ENCODE measurements at places on chromosomes 3 and 15.

GRCh38 chr3:150240891-150241290, 167.2 kb upstream of the TSC22D2 start:
- H3K27ac ChIP-seq: no peak overlapping the region
- H3K4me1 ChIP-seq: no peaks in the 10 kb centered on the region
- DNase-seq: peak; percentile 42

GRCh38 chr3:160801386-160802118, 45.5 kb downstream of the PPM1L start:
- no peak overlapping the region for H3K27ac ChIP-seq
- no peaks in the 10 kb centered on the region for H3K36me3 ChIP-seq
- no peak for DNase-seq
- H3K4me1 ChIP-seq: peaks cover 2% of the 10 kb centered on the region

DNA sequence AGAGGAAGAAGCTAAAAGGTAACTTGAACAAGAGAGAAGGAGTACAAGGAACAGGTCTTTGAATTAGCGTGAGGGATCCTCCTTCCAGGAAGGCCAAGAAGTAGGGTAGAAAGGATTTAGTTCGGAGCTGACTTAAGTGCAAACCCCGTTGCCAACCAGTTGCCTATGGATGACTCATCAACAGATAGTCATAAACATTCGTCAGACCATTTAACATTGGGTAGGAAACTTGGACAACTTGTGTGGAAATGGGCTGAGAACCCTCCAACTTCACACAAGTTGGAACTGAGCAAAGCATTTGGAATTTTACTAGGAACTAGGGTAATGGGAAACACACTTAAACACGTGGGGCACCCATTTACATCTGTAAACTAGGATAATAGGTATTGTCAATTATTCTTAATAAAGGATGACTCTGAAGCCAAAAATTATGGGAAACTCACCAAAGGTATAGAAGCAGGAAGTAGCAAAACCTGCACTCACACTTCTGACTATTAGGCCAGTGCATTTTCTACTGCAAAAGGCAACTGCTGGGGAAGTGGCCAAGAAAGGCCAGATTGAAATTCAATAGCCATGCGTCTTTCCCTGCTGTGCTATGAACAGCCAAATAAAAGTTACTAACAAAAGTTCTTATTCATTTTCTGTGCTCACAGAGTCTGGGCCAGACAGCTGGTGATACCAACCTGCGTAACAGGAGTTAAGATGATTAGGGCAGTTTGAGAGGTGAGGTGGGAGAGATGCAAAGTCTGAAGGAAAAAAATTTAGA, 174.5 kb upstream of the TMC3 start:
- H3K27ac ChIP-seq: no peak overlapping the region
- H3K4me1 ChIP-seq: no peaks in the 10 kb centered on the region
- H3K27me3 ChIP-seq: no peaks in the 10 kb centered on the region

DNA sequence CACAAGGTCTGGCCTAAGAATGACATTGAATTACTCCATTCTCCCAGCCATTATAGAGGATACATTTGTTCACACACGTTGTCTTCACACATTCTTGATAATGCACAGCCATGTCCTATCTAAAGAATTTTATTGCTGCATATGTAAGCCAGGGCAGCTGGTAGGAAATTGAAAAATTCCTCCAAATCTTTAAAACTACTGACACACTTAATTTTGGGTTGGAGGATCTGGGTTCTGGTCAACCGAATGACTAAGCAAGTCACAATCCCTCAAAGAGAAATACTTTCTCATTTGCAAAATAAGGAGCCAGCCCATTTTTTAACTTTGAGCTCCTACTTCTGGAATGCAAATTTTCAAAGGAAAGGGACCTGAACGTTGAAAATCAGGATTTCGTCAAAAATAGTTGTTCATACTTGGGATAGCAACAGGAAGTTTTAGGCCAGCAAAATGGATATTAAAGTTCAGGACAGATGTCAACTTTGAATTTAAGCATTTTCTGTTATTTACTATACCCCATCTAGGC, 638.3 kb downstream of the NTRK3 start:
- H3K36me3 ChIP-seq: no peaks in the 10 kb centered on the region
- DNase-seq: peak; percentile 42
- H3K27ac ChIP-seq: no peak overlapping the region
- no peak overlapping the region for H3K4me3 ChIP-seq
- peaks cover 3% of the 10 kb centered on the region for H3K4me1 ChIP-seq
- no peaks in the 10 kb centered on the region for H3K27me3 ChIP-seq

DNA sequence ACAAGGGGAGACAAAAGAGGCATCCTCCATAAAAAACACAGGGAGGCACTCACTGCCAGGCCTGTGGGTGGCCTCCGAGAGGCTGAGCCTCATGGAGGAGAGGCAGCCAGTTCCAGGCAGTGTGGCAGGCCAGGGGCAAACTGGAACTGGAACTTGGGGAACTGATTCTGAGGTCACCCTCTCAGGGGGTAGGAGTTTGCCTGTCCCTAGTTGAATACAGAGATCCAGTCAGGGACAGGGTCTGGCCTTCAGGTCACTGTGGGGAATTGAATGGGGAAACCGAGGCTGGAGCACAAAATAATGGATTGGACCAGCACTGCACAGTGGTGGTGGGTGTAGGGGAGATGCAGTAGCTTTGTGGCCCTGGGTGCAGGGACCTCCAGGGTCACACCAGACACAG, 58.7 kb downstream of the TPRA1 start:
- H3K4me1 ChIP-seq: no peaks in the 10 kb centered on the region
- no peak for DNase-seq

DNA sequence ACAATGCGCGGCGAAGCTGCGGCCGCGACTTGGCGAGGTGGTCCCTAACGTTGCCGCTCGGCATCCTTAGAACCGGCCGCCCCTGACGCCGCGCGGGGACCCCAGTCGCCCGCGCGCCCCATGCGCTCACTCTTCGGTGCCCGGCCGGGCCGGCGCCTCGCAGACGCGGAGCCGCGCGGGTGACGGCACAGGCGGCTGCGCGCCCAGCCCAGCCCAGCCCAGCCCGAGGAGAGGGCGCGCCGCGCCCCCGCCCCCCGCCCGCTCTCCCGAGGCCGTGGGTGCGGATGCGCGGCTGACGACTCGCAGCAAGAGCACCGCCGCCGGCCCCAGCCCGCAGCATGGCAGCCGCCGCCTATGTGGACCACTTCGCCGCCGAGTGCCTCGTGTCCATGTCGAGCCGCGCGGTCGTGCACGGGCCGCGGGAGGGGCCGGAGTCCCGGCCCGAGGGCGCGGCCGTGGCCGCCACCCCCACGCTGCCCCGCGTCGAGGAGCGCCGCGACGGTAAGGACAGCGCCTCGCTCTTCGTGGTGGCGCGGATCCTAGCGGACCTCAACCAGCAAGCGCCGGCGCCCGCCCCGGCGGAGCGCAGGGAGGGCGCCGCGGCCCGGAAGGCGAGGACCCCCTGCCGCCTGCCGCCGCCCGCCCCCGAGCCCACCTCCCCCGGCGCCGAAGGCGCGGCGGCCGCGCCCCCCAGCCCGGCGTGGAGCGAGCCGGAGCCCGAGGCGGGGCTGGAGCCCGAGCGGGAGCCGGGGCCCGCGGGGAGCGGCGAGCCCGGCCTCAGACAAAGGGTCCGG, 437 bp downstream of the KLF13 start:
- no peaks in the 10 kb centered on the region for H3K36me3 ChIP-seq
- H3K4me3 ChIP-seq: peak overlapping the region; percentile 60
- H3K4me1 ChIP-seq: peaks cover 3% of the 10 kb centered on the region
- H3K27me3 ChIP-seq: no peaks in the 10 kb centered on the region
- DNase-seq: no peak
- H3K27ac ChIP-seq: peak overlapping the region; percentile 89

- no peaks in the 10 kb centered on the region for H3K4me1 ChIP-seq
- peak; percentile 20 for DNase-seq
- no peaks in the 10 kb centered on the region for H3K27me3 ChIP-seq
Observed at GRCh38 chr3:100606894-100607512, 2.4 kb upstream of the ADGRG7 start.

- H3K27ac ChIP-seq: no peak overlapping the region
- DNase-seq: no peak
- H3K4me1 ChIP-seq: no peaks in the 10 kb centered on the region
- no peaks in the 10 kb centered on the region for H3K27me3 ChIP-seq
Observed at GRCh38 chr3:24596626-24597025, 102.0 kb upstream of the THRB start.

- no peak for DNase-seq
- H3K27ac ChIP-seq: no peak overlapping the region
- H3K27me3 ChIP-seq: no peaks in the 10 kb centered on the region
- H3K4me3 ChIP-seq: no peak overlapping the region
Observed at GRCh38 chr3:160831401-160831800, 75.4 kb downstream of the PPM1L start.

DNA sequence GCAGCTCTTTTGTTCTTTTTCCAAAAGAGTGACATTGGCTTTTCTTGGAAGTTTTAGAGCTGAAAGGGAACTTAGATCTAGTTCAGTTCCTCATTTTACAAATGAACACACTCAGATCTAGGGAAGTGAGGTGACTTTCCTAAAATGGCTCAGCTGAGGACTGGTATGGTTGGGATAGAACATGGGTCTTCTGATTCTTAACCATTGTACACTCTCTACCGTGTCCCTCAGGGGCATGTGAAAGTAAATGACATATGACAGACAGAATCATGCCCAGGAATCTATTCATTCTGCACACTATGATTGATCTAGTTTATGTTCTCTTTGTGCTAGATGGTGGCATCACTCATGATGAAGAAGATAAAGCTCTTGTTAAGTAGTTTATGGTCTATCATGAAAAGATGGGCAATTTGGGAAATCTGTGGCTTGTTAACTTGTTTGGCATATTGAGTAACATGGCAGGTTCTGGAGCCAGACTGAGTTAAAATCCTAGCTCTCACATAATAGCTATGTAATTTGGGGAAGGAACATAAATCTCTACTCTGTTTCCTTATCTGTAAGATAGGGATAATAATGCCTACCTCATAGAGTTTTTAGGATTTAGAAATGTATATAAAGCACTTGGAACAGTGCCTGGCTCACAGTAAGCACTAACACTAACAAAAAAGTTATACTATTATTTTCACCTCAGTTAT, 30.9 kb downstream of the UBE2E1 start:
- no peak overlapping the region for H3K4me3 ChIP-seq
- H3K27ac ChIP-seq: no peak overlapping the region
- no peaks in the 10 kb centered on the region for H3K27me3 ChIP-seq
- DNase-seq: no peak
- H3K36me3 ChIP-seq: no peaks in the 10 kb centered on the region
- H3K4me1 ChIP-seq: peaks cover 8% of the 10 kb centered on the region

- no peaks in the 10 kb centered on the region for H3K4me1 ChIP-seq
- no peak for DNase-seq
Observed at GRCh38 chr3:136346486-136346885, 96.3 kb downstream of the PCCB start.

DNA sequence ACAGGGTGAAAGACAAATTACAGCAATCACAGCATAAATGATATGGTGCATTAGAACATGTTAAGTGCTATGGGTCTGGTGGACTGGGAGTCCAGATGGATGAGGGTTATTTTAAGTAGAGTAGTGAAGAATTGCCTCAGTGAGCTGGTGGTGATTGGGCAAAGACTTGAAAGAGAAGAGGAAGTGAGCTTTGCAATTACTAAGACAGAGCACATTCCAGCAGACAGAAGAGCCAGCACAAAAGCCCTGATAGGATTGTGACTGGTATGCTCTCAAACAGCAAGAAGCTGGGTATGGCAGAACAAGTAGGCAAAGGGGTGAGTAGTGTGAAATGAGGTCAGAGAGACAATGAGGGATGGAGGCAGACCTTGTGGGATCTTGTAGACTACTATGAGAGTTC, 2.1 kb upstream of the ACKR4 start:
- H3K27ac ChIP-seq: no peak overlapping the region
- no peaks in the 10 kb centered on the region for H3K36me3 ChIP-seq
- no peaks in the 10 kb centered on the region for H3K4me1 ChIP-seq
- DNase-seq: peak; percentile 68
- no peak overlapping the region for H3K4me3 ChIP-seq
- no peaks in the 10 kb centered on the region for H3K27me3 ChIP-seq

GRCh38 chr3:46981932-46982471, 2.5 kb downstream of the NBEAL2 start:
- no peaks in the 10 kb centered on the region for H3K36me3 ChIP-seq
- no peak overlapping the region for H3K27ac ChIP-seq
- peak; percentile 84 for DNase-seq
- no peak overlapping the region for H3K4me3 ChIP-seq
- no peaks in the 10 kb centered on the region for H3K27me3 ChIP-seq

DNA sequence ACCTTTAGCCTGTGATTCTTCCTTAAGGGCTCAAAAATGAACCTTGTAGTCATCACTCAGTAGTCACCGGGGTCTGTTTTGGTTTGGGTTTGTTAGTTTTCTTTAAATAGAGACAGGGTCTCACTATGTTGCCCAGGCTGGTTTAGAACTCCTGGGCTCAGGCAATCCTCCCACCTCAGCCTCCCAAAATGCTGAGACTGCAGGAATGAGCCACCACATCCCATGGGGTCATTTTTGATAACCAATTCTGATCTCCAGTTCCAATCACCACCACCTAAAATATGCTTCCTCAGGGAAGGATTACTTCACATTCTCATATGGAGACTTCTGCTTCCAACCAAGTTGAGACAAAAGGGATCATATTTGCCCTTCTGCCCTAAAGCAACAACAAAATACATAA, 22.1 kb downstream of the ATP13A3 start:
- no peak overlapping the region for H3K4me3 ChIP-seq
- no peak for DNase-seq
- no peak overlapping the region for H3K27ac ChIP-seq

GRCh38 chr3:114716916-114717315, 423.1 kb downstream of the TIGIT start:
- no peak overlapping the region for H3K4me3 ChIP-seq
- no peak overlapping the region for H3K27ac ChIP-seq
- H3K36me3 ChIP-seq: no peaks in the 10 kb centered on the region
- no peaks in the 10 kb centered on the region for H3K4me1 ChIP-seq
- DNase-seq: no peak

DNA sequence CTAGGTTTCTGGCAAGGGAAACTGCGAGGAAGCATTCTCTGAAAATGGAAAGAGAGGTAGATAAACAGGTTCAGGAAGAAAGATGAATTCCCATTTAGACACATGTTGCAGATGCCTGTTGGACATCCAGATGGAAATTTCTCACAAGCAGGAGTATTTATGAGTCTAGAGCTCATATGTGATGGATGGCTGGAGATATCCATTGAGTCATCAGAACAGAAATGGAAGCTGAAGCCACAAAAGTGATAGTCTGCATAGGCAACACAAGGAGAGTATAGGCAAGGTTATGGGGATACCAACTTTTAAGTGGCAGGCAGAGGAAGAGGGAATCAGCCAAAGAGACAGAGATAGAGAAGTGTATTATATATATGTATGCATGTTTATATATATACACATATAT, 6.3 kb upstream of the RAMAC start:
- no peaks in the 10 kb centered on the region for H3K4me1 ChIP-seq
- H3K27ac ChIP-seq: no peak overlapping the region
- H3K36me3 ChIP-seq: no peaks in the 10 kb centered on the region
- H3K27me3 ChIP-seq: no peaks in the 10 kb centered on the region
